RPMI7951 (cell line): ENCODE measurements at places on chromosomes 2 and 18. TPM values are rescaled to one million over a fixed set of nuclear protein-coding genes. Genes with fewer than 3 reads are reported as not detected.

GRCh38 chr2:211157211-211157610 lies 600.8 kb downstream of the CPS1 start:
- DNase-seq = no peak

- no peak for DNase-seq
These were observed 370.3 kb downstream of the MEIS1 start for GRCh38 chr2:66805016-66805865.

DNA sequence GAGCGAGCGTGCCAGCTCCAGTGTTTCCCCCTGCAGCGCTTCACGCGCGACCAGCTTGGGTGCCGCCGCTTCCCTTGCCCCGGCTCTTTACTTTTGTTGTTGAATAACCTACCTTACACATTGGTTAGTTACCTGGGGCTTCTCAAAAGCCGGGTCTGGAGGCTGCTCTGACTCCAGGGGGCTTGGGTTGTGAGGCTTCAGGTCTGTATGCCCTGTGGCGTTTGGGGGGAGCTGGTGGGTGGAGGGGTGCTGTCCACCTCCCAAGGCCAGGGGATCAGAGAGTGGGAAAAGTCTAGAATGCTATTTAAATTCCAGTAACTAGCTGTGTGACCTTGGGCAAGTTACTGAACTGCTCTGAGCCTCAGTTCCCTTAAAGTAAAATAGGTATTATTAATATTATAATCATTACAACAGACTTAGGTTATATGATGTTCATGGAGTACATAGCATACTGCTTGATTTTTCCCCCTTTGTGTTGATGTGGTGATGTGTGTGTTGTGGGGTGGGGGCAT lies 770 bp downstream of the LYPD6B start:
- DNase-seq = no peak

- DNase-seq = no peak
These were observed 109.8 kb downstream of the FARSB start for GRCh38 chr2:222545823-222546795.

- no peak for DNase-seq
These were observed 1867.9 kb upstream of the LRRTM1 start for GRCh38 chr2:82172483-82172882.

The TMEM17 gene
- 3.2 and 3.5 TPM in 2 replicates for total RNA-seq

GRCh38 chr2:119319593-119319992 lies 47.0 kb downstream of the C2orf76 start:
- DNase-seq = no peak

DNA sequence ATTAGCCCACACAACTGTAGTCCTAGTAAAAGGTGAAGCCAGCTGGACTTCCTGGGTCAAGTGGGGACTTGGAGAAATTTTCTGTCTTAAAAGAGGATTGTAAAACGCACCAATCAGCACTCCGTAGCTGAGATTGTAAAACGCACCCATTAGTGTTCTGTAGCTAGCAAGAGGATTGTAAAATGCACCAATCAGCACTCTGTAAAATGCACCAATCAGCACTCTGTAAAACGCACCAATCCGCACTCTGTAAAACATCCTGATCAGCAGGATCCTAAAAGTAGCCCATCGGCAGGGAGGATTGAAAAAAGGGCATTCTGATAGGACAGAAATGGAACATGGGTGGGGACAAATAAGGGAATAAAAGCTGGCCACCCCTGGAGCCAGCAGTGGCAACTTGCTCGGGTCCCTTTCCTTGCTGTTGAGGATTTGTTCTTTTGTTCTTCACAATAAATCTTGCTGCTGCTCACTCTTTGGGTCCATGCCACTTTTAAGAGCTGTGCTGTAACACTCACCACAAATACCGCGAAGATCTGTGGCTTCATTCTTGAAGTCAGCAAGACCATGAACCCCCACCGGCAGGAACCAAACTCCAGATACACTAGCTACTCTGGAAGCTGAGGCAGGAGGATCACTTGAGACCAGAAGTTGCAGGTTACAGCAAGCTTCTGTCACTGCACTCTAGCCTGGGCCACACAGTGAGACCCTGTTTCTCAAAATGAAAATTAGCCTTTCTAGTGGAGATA lies 102.6 kb downstream of the HS6ST1 start:
- DNase-seq = peak; percentile 9

The MEP1B gene
- total RNA-seq = not detected in 2 replicates

The RTKN gene
- 15.1 and 17.7 TPM in 2 replicates for total RNA-seq

DNA sequence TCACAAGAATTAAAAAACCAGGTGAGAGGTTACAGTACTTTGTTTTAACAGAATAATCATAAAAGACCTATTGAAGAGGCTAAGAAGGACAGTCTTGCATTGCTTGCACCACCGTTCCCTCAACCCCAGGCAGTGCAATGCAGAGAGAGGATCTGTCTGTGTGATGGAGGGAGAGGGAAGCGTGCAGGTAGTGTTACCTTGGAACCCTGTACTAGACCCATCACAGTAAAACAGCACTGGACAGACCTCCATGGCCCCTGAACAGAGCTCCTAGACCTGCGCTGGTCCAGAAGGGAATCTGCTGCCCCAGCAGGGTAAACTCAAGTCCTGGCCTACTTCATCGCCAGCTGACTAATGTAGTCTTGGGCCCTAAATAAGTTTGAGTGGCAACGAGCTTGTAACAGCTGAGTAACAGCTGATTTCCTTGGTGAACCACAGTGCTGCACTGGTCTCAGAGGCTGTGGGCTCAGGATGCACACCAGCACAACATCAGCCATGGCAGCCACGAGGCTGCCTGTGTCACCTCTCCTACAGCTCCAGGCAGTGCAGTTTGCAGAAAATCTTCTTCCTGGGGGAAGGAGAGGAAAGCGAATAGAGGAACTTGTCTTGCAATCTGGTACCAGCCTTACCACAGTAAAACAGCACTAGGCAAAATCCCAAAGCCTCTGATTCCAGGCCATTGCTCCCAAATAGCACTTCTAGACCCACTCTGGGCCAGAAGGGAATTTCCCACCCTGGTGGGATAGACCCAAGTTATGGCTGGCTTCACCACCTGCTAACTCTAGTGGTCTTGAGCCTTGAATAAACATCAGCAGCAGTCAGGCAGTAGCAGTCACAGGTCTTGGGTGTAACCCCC lies 417.2 kb downstream of the CDH7 start:
- no peak for DNase-seq

The VWC2L gene
- not detected in 2 replicates for total RNA-seq

DNA sequence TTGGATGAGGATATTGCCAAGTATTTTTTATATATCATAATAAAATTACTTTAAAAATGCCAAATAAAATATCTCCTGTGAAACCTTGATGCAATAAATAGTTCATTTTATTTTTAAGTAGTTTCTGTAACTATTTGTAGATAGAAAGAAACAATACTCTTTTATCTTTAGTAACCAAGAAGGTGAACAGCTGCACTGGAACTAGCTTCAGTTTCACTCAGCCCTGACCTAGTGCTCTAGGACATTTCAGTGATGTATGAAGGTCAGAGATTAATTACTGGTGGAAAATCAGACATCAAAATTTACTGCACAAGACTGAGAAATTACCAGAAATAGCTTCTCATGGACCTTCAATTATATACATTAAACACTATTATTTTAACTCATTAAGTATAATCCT lies 1305.0 kb downstream of the CNTNAP5 start:
- no peak for DNase-seq

The EGR4 gene
- total RNA-seq = not detected in 2 replicates

The POMC gene
- total RNA-seq = 5.8 and 9.0 TPM in 2 replicates

DNA sequence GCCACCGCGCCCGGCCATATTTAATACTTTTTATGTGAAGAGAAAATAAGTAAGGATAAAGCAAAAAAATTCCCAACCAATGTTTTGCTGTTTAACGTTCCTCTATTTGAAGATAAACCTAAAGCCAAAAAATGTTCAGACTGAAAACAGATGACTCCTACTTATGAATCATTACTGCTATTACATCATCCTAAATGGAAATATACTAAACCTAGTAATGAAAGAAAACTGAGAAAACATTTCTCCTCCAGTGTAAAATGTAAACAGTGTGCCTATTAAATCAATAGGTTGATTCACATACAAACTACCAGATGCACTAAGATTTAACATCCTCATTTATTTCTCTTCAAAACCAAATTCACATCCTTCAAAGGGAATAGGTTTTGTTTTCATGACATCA lies 43.5 kb downstream of the CWC22 start:
- DNase-seq = peak; percentile 10

DNA sequence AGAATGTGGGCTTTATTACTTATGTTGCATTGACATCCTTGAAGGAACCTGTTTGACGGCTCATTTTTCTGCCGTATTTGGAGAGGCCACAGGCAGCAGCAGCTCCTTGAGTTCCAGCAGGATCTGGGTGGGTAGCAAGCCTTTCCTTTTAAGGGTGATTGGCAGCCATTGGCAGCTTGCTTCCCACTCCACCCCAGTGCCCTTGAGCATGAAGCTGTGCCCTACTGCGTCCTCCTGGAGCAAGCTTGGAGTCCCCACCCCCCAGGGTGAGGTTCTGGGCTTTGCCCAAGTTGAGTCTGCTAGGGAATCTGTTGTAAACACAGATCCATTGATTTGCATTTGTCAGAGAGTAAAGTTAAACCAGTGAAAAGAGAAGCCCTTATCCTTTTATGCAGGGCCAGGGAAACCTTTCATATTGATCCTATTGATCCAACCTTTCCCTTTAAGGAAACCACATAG lies 9.2 kb downstream of the ONECUT2 start:
- no peak for DNase-seq

DNA sequence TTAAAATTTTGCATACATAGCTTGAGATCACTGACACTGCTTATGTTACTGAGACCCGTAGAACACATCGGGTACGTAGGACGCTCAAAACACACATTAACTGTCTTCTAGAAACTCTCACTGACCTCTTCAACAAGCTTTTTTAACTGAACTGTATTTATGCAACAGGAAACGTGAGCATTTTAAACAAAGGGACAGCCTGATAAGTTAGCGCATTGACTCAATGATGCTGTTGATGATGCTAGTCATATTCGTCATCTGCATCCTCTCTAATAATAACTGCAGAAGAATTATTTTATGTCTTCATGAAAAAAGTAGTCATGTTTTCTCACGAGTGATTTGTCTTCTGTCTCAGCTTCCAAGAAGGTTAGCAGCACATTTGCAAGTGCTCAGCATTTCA lies 824.0 kb downstream of the DCDC2C start:
- no peak for DNase-seq

The C2orf80 gene
- not detected in 2 replicates for total RNA-seq

DNA sequence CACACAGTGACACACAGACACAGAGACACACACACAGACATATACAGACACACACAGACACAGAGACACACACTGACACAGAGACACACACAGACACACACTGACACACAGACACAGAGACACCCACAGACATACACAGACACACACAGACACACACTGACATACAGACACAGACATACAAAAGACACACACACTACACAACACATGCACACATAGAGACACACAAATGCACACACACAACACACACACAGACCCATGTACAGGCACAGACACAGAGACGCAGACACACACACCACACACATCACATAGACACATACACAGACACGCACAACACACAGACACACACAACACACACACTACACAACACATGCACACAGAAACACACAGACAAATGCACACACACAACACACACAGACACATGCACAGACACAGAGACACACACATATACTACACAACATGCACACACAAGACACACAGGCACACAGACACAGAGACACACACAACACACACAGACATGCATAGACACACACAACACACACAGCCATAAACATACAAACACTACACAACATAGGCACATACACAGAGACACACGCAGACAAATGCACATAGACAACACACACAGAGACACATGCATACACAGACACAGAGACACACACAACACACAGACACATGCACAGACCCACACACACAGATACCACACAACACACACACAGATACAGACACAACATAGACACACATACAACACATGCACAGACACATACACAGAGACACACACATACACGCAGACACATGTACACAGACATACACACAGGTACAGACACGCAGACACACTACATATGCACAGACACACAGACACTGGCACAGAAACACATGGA lies 120.5 kb downstream of the BCL2 start:
- DNase-seq = no peak

DNA sequence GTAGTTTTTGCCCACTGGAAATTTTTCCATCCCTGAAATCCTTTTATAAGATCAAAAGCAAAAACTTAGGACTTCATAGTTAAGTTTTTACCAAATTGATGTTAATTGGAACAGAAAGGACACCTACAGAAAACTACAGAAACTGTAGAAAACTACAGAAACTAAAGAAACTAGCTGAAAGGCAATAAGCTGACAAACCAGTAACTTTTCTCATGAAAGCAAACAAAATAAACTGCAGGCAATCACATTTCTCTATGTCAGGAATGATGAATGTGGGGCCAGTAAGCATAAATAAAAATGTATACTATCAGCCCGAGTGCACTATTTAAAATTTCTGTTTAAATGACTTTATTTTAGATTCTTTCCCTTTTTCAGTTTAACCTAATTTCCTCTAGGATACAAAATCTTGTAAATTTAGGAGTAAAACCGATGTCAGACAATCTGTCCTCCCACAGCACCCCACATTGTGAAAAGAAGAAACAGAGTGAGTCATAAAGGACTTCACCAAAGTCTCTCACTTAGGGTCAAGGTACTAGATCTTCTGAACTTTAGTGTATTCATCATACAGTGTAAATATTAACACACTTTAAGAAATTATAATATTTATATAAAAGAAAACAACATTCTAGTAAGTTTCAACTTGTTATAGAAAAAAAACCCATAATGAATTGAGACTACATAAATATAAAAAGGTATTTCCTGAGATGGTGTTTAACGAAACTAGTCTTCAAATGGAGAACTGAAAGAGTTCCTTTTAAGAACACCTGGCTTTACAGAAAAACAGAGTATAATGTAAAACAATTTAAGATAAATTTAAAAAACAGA lies 46.6 kb downstream of the USP40 start:
- DNase-seq = no peak

The AQP4 gene
- total RNA-seq = not detected in 2 replicates

GRCh38 chr2:151048331-151049054 lies 213.2 kb downstream of the RBM43 start:
- DNase-seq = no peak

DNA sequence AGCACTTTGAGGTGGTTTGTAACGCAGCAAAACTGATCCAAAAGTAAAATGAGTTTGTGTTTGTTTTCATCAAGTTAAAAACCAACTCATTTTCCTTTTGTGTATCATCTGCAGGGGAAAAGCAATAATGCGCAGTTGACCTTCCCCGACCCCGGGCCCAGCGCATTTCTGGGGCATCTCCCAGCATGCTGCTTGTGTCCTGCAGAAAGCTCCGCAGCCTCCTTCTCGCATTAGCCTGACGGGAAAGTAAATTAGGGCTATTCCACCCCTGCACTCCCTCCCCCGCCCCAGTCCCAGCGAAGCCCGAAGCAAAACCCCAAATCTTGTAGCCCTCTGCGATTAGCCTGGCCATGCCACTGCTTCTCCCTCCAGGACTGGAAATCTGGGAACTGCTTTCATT lies 82.0 kb upstream of the PPM1B start:
- DNase-seq = no peak

DNA sequence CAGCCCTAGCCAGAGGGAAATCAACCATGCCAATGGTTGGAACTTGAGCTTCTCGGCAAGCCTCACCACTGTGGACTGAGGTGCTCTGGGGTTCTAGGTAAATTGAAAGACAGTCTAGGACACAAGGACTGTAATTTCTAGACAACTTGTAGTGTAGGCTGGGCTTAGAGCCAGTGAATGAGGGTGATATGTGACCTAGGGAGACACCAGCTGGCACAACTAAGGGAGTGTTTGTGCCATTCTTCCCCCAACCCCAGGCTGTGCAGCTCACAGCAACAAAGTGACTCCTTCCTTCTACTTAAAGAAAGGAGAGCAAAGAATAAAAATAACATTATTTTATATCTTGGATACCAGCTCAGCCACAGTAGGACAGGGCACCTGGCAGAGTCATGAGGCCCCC lies 1690.7 kb upstream of the TMEFF2 start:
- no peak for DNase-seq

The AUP1 gene
- total RNA-seq = 132 and 144 TPM in 2 replicates

- DNase-seq = no peak
These were observed 48.8 kb downstream of the ADD2 start for GRCh38 chr2:70719231-70719630.
